Hindlimb muscle (tissue), 1 donor: ENCODE measurements at places on chromosomes 7 and 10. TPM values are rescaled to one million over a fixed set of nuclear protein-coding genes. Genes with fewer than 3 reads are reported as not detected.

PHKG1 gene
- polyA plus RNA-seq: 55.4 TPM

VAX1 gene
- polyA plus RNA-seq: not detected

ZNF680 gene
- polyA plus RNA-seq: 10.7 TPM

TRPV5 gene
- polyA plus RNA-seq: 0.09 TPM

ANKRD61 gene
- polyA plus RNA-seq: 1.7 TPM

HTR7 gene
- polyA plus RNA-seq: 0.36 TPM

A1CF gene
- polyA plus RNA-seq: not detected

LLCFC1 gene
- polyA plus RNA-seq: 0.26 TPM

DENND2A gene
- 41.2 TPM for polyA plus RNA-seq

LRRN3 gene
- polyA plus RNA-seq: 8.0 TPM

CALN1 gene
- polyA plus RNA-seq: 1.8 TPM

WEE2 gene
- polyA plus RNA-seq: 0.22 TPM

CD36 gene
- polyA plus RNA-seq: 396 TPM

TET1 gene
- polyA plus RNA-seq: 10.8 TPM

CCL26 gene
- polyA plus RNA-seq: 1.6 TPM

FKBP14 gene
- polyA plus RNA-seq: 17.9 TPM

NET1 gene
- polyA plus RNA-seq: 93.3 TPM

TRIM50 gene
- 0.57 TPM for polyA plus RNA-seq

TMEM229A gene
- 0.09 TPM for polyA plus RNA-seq

IKZF1 gene
- polyA plus RNA-seq: 3.2 TPM

CLEC2L gene
- polyA plus RNA-seq: 1.1 TPM

JAZF1 gene
- 24.9 TPM for polyA plus RNA-seq

CTAGE6 gene
- polyA plus RNA-seq: not detected

KEL gene
- polyA plus RNA-seq: 1.1 TPM

ASB4 gene
- 35.7 TPM for polyA plus RNA-seq

DGKI gene
- polyA plus RNA-seq: 0.61 TPM

COL17A1 gene
- polyA plus RNA-seq: 1.3 TPM

RUFY2 gene
- polyA plus RNA-seq: 19.5 TPM

PRXL2A gene
- polyA plus RNA-seq: 79.9 TPM

MOGAT3 gene
- not detected for polyA plus RNA-seq

LRMDA gene
- polyA plus RNA-seq: 6.6 TPM

FFAR4 gene
- polyA plus RNA-seq: 0.43 TPM

MAGI2 gene
- polyA plus RNA-seq: 4.2 TPM

FIGNL1 gene
- polyA plus RNA-seq: 12.0 TPM

SLC35B4 gene
- 8.7 TPM for polyA plus RNA-seq

SEMA3A gene
- polyA plus RNA-seq: 24.0 TPM

ITGA8 gene
- polyA plus RNA-seq: 6.6 TPM

GIMAP6 gene
- polyA plus RNA-seq: 15.3 TPM

OR6V1 gene
- polyA plus RNA-seq: not detected

WDFY4 gene
- 3.9 TPM for polyA plus RNA-seq

TRIM4 gene
- 17.5 TPM for polyA plus RNA-seq

AP3M1 gene
- polyA plus RNA-seq: 36.6 TPM

OR2A42 gene
- polyA plus RNA-seq: 0.53 TPM

ADAMTS14 gene
- polyA plus RNA-seq: 24.6 TPM

TMEM213 gene
- polyA plus RNA-seq: 0.13 TPM

JCAD gene
- 22.9 TPM for polyA plus RNA-seq

MBL2 gene
- polyA plus RNA-seq: not detected

SFMBT2 gene
- 7.9 TPM for polyA plus RNA-seq

PILRA gene
- polyA plus RNA-seq: 5.2 TPM

CFAP70 gene
- polyA plus RNA-seq: 1.9 TPM

PDZD7 gene
- polyA plus RNA-seq: 1.3 TPM

FGF8 gene
- 0.36 TPM for polyA plus RNA-seq

TPK1 gene
- polyA plus RNA-seq: 3.2 TPM

ADRB1 gene
- polyA plus RNA-seq: not detected

ATRNL1 gene
- 0.45 TPM for polyA plus RNA-seq

RSBN1L gene
- 15.5 TPM for polyA plus RNA-seq

DPYSL4 gene
- 5.0 TPM for polyA plus RNA-seq

SPDYE5 gene
- polyA plus RNA-seq: 5.5 TPM
